Kidney (tissue), 22 donors: ENCODE measurements at places on chromosomes 4 and X. TPM values are rescaled to one million over a fixed set of nuclear protein-coding genes. Genes with fewer than 3 reads are reported as not detected.

SSX1 gene
- total RNA-seq: not detected

AFM gene
- not detected for total RNA-seq

NSUN7 gene
- total RNA-seq: 7.6 TPM

CFAP99 gene
- 1.7 TPM for total RNA-seq

BMPR1B gene
- 4.1 TPM for total RNA-seq

MCF2 gene
- total RNA-seq: 0.85 TPM

AADAT gene
- 2.6 TPM for total RNA-seq

DNA sequence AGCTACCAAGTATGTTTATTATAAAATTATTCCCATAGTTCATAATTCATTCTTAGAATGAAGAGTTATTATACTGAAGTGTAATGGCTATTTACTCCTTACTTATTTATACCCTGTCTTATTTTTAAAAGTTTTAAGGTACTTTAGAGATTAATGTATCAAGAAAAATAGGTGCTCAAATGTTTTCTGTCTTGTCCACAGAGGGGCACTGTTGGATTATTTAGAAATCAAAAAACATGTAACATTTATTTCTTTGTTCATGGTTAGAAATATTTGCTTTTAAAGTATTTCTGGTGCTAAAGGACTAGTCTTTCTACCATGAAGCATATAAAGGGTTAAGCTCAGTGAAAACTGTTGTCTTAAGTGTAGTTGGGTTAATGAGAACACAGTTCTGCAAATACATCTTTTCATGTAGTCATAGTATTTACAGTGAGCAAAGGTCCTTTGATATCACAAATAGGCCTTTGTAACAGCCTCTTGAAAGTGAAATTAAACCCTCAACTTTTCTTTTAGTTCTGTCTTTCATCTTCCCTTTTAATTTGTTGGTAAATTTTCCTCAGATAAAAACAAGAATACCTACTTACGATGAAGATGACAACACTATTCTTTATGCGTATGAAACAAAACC is 7.7 kb downstream of the SCML1 start:
- H3K36me3 ChIP-seq: no peaks in the 10 kb centered on the region
- no peaks in the 10 kb centered on the region for H3K4me1 ChIP-seq
- H3K27ac ChIP-seq: no peak overlapping the region
- H3K4me3 ChIP-seq: no peak overlapping the region

DNA sequence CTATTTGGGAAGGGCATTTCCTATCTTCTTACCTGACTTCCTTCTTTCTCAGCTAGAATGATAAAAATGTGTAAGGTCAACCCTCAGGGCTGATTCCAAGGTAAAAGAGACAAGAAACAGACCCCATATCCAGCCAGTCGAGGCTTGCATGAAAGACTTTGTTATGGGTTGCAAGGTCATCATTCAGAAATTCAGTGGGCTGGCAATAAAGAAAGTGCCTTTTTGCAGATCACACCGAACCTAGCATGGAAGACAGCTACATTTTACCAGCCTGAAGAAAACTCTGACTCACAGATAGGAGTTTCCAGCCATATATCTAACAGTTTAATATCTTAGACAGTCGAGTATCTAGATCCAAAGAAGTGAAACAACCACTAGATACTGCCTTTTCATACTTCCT is 87.4 kb downstream of the PDGFC start:
- no peaks in the 10 kb centered on the region for H3K27me3 ChIP-seq
- no peaks in the 10 kb centered on the region for H3K36me3 ChIP-seq
- no peak overlapping the region for H3K27ac ChIP-seq
- H3K4me3 ChIP-seq: no peak overlapping the region
- H3K4me1 ChIP-seq: no peaks in the 10 kb centered on the region
- DNase-seq: no peak

GRCh38 chr4:116055857-116056827 is 942.7 kb upstream of the NDST4 start:
- DNase-seq: no peak
- H3K27me3 ChIP-seq: no peaks in the 10 kb centered on the region
- H3K4me3 ChIP-seq: no peak overlapping the region
- H3K27ac ChIP-seq: no peak overlapping the region
- no peaks in the 10 kb centered on the region for H3K4me1 ChIP-seq

DNA sequence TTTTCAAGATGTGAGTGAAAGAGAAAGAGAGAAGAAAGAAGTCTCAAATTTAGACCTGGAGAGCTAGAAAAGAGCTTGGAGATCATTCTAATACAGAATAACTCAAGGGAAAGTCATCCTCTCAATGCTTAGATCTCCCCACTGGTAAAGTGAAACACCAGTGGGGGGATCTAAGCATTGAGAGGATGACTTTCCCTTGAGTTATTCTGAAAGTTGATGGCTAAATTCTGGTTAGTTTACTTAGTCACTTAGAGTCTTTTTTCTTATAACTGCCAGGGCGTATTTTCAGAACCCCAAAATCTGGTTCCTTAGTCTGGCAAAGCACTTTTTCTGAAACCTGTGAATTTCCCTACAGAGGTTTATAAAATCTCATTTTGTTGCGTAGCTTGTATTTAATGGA is 198.6 kb downstream of the ARHGAP24 start:
- H3K27ac ChIP-seq: no peak overlapping the region
- H3K4me1 ChIP-seq: no peaks in the 10 kb centered on the region
- no peak for DNase-seq
- H3K36me3 ChIP-seq: no peaks in the 10 kb centered on the region
- no peaks in the 10 kb centered on the region for H3K27me3 ChIP-seq

- H3K27ac ChIP-seq: no peak overlapping the region
- H3K4me1 ChIP-seq: no peaks in the 10 kb centered on the region
- no peak for DNase-seq
These were observed 56.3 kb downstream of the ENOX2 start for GRCh38 chrX:130846746-130847145.

DNA sequence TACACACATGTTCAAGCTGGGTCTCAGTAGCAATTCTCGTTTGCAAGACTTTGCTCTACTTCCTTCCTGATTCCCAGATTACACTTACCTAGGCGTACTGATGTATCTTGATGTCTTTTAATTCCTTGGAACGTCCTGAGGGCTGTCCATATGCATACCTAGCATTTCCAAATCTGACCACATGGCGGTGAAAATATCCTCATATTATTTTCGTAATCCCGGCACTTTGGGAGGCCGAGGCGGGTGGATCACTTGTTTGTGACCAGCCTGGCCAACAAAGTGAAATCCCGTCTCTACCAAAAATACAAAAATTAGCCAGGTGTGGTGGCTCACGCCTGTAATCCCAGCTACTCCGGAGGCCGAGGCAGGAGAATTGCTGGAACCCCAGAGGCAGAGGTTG is 1786.3 kb upstream of the TENM3 start:
- H3K27me3 ChIP-seq: no peaks in the 10 kb centered on the region
- H3K4me3 ChIP-seq: no peak overlapping the region
- no peak overlapping the region for H3K27ac ChIP-seq
- no peak for DNase-seq

GRCh38 chrX:72306851-72307645 is 1.3 kb upstream of the CITED1 start:
- peaks cover 49% of the 10 kb centered on the region for H3K27me3 ChIP-seq
- H3K36me3 ChIP-seq: no peaks in the 10 kb centered on the region
- peak; percentile 91 for DNase-seq
- H3K4me1 ChIP-seq: no peaks in the 10 kb centered on the region

- no peaks in the 10 kb centered on the region for H3K4me1 ChIP-seq
- H3K27me3 ChIP-seq: no peaks in the 10 kb centered on the region
- no peak overlapping the region for H3K27ac ChIP-seq
- no peak for DNase-seq
- H3K4me3 ChIP-seq: no peak overlapping the region
- H3K36me3 ChIP-seq: no peaks in the 10 kb centered on the region
These were observed 412.1 kb downstream of the ADAM29 start for GRCh38 chr4:175330236-175330635.
